ENCODE measurements at places on chromosomes 7 and 10.
A peak's percentile ranks its signal among the peaks of the same experiment; 100 is the strongest.

DNA sequence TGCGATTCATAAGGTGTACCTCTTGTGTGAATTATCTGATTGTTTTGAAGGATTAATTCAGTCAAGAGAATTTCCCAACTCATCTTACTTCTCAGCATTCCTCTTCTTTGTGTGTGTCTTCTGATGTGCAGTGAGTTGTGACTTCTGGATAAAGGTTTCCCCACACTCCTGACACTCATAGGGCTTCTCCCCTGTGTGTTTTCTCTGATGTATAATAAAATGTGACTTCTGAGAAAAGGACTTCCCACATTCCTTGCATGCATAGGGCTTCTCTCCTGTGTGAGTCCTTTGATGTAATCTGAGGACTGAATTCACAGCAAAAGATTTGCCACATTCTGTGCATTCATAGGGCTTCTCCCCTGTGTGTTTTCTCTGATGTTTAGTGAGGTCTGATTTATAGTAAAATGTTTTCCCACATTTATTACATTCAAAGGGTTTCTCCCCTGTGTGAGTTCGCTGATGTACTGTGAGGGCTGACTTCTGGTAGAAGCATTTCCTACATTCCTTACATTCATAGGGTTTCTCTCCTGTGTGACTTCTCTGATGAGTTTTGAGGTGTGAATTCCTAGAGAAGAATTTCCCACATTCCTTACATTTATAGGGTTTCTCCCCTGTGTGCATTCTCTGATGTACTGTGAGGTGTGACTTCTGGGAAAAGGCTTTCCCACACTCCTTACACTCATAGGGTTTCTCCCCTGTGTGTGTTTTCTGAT is 24.2 kb downstream of the ZNF25 start:
- DNase-seq, result no peak

GRCh38 chr7:30321089-30321881 is 36.9 kb downstream of the ZNRF2 start:
- no peak for DNase-seq

DNA sequence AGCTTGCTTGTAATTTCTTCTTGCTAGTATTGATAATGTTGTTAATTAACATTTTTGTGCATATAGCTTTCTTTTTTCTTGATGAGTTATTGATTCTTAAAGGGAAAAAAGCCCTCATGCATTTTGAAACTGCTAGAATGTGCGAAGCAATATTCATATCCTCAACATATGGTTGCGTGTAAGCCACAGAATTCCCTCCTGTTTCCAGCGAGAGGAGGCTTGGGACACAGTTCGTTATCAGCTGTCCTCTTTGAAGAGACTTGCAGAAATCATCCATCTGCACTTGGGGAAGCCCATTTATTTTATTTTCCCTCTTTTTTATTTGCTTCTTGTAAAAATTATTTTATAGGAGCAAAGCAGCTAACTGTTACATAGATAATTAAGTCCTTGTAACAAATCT is 398.0 kb downstream of the ADRA2A start:
- no peak for DNase-seq

GRCh38 chr10:61286686-61287085 is 166.5 kb downstream of the TMEM26 start:
- no peak for DNase-seq

DNA sequence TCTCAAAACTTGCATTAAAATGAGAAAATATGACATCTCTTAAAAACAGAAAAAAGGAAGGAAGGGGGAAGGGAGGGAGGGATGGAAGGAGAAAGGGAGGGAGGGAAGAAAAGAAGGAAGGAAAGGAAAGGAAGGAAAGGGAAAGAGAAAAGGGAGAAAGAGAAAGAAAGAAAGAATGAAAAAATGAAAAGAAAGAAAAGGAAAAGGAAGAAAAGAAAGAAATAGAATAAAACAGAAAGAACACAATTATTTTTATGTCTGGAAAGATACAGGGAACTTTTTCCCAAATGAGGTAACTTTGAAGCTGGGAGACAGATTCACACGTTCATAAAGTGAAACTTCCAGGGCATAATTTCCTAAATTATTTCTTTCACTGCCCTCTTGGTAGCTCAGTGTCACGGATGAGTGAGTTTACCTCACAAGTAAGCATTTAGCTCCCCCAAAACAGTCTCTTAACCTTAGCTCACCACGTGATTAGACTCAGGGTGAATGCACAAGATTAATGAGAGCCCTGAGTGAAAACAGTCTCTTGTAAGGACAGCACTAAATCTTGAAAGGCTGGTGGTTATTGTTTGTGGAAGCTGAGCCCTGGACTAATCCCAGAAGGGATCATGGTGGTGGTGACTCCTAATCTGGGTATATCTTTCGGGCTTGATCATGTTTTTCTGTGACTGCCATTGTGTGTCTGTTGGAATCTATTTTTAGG is 74.1 kb upstream of the HDAC9 start:
- no peak for DNase-seq

- DNase-seq, result no peak
Observed at GRCh38 chr10:98316170-98316569, 48.2 kb upstream of the LOXL4 start.

DNA sequence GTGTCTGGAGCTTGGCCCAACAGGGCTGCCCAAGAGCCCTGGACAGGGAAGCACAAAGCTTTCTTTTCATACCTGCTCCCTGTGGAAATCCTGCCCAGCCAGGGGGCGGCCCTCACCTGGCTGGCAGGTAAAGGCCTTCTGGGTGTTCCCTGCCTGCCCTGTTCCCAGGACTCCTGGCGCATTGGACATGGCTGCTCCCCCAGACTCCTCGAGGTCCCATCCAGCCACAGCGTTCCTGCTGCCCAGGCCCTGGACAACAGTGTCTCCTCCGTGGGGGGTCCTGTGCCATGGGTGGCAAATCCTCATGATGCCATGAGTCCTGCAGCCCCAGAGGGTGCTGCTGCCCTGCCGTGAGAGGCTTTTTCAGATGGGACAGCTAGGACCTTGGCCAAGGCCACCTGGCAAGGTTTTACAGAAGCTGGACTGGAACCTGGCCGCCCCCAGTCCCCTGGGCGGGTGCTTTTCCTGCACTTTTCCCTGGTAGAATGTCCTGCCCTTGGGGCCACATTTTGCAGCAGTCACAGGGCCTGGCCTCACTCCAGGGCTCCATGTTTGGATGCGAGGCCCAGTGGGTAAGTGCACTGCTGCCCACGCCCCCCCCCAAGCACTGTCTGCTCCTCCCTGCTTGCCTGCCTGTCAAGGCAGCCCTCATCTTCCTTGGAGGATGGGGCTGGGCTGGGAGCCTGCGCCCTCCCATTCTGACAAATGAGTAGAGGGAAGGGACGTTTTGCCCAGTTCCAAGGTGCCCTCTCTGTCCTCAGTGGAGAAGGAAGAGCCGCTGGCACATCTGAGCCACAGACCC is 60.7 kb downstream of the LHPP start:
- DNase-seq, result no peak

- DNase-seq, result no peak
Observed at GRCh38 chr10:50027195-50027594, 39.0 kb downstream of the AGAP6 start.

DNA sequence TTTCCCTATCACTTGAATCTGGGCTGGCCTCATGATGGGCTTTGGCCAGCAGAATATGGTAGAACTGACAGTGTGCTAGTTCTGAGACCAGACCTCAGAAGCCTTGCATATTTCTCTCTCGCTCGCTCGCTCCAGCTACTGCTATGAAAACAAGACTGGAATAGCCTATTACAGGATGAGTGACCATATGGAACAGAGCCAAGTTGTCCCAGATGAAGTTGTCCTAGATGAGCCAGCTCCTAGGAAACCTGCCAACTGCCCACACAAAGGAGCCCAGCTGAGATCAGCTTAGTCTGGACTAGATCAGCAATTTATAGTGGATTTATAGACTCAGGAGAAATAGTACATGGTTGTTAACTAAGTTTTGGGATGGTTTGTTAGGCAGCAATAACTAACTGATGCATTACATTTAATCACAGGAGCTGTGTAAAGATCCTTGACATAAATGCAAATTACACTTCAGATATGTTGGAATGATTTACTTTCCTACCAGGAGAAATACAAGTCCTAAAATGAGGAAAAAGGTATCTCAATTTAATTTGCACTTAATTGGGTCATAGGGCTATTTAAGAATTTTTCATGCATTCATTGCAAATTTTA is 6.8 kb upstream of the HECW1 start:
- DNase-seq, result no peak

- no peak for DNase-seq
Observed at GRCh38 chr10:4947635-4948596, 15.3 kb upstream of the AKR1C1 start.

DNA sequence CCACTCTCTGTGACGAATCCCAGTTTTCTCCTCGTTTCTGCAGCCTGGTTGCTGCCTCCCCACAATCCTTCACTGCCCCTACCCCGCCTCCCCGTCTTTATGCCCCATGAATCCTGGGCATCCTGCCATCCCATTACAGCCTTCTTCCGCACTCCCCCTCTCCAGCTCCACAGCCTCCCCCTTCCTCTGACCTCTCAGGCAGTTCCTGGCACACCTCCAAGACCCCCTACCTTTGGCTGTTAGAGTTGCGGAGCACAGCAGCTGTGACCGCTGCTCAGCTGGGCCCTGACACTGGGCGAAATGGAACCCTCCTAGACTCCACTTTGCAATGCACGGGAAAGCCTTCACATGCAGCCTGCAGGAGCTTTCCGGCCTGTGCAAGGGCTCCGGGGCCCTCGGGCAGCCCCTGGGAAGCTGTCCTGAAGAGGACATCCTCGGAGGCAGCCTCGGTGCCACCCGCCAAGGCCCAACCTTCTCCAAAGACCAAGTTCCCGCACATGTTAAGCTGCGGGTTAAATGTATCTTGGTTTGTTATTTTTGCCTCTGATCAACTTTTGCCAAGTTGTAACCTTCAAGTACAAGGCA is 400.7 kb upstream of the MKI67 start:
- no peak for DNase-seq

GRCh38 chr10:101968940-101969321 is 87.0 kb downstream of the ARMH3 start:
- DNase-seq, result no peak

DNA sequence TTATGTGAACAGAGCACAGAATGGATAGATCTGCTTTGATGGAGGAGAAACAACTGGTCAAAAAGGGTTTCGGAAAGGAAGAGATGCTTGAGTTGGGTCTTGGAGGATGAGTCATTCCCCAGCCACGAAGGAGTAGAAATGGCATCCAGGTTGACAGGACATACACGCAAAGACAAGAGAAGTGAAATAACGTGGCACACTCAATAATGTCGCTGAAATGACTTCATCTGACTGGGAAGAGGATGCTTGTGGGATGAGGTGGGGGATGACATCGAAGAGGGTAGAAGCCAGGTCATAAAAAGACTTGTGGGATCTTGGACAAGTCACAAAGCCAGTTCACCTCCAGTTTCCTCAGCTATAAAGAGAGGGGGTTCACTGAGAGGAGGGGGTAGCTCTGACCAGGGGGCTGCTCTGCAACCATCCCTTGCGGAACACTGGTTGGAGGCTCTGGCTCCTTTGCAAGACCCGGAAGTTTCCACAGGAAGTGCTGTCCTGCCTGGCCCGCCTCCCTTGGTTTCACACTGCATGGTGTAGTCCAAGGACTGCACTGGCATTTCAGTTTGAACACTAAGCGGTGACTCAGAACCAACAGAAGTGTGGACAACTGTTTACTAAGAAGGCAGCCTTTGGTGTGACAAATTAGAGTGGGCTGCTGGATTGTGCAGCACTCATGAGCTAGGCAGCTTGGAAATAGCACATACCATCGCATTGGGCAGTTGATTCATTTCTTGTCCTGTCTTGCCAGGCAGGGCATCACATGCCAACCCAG is 189.9 kb upstream of the ADO start:
- peak; percentile 54 for DNase-seq

DNA sequence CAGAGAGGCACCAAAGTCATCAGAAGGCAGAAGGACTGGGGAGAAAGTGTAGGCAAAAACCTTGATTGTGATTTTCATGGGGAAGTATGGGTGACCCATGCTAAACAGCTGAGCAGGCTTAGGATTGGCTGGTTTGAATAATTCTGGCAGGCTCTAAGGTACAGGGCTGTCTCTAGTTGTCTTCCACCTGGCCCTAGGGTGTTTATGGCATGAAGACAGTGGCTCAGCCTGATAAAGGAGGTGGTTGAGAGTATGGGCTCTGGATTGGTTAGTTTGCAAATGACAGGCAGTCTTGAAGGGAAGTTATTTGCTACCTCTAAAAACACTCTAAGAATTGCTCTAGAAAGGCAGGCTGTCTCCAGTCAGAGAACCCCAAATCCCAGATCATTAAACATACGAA is 100.3 kb downstream of the STRA8 start:
- no peak for DNase-seq

DNA sequence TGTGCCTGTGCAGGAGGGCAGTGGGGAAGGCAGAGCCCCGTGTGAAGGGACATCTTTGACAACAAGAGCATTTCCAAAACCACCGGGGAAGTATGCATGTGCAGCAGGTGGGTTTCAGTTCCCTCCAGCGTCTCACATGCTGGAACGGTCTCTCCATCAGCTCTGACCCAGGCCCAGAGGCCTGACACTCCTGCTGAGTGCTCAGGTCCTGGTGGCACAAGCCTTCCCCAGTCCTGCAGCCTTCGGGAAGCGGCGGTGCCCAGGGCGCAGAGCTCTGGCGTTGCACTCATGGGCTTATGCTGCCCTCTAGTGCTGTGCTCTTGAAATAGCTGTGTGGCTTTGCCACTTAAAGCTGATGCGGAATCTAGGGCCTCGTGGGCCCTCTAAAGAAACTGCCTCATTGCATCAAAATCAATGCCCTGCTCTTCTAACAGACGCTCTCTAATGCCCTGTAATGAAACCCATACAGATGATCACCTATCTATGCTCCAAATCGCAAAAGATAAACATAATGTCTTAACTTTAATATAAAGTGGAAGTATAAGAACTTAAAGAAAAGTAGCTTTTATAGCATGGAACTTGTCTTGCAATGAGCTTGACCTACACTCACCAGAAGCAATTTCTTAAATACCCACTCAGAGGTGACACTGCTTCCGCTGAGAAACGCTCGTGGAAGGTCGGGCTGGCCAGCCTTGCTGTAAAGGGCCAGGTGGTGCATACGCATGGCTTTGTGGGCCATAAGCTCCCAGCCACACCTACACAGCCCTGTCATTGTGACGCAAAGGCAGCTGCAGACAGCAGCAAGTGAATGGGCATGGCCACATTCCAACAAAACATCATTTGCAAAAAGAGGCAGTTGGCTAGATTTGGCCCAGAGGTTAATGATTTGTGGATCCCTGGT is 38.6 kb downstream of the CLRN3 start:
- DNase-seq, result peak; percentile 63

DNA sequence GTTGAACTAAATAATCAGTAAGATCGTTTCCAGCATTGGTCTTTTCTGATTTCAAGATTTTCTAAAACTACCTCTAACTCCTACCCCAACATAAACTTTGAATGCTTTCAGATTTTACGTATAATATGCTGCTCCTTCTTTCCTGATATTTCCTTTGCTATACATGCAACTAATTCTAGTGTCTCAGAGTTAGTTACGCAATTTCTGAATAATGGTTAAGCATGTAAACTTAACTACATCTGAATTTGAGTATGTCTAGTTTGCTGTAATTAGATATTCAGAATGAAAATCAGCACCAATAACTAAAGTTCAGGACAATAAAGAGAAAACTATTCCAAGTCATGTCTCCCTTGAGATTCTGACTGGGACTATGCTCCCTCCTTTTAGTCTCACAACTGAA is 71.0 kb downstream of the SEMA3C start:
- DNase-seq, result no peak

GRCh38 chr7:51123322-51124019 is 193.1 kb downstream of the COBL start:
- DNase-seq, result peak; percentile 88

GRCh38 chr10:103627893-103628292 is 134.4 kb downstream of the NEURL1 start:
- no peak for DNase-seq
